ENCODE measurements at places on chromosomes 1 and 21.

GRCh38 chr1:53063744-53064515 lies 1.9 kb downstream of the PODN start:
- DNase-seq: no peak

DNA sequence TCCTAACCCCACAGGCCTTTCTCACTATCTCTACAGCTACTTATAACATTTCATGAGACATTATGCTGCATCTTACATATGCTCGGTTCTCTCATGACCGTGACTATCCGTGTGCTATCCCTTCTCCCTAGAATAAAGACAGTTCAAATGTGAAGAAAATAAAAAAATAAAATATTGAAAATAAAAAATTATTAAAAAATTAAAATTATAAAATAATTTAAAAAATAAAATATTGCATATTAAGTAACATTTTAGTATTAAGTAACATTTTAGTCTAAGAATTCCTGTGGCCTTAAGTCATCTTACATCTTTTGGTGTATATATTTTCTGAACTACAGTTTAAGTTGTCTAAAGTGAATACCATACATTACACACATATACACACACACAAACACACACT lies 415.5 kb downstream of the DPYD start:
- DNase-seq: no peak

GRCh38 chr1:224696891-224697765 lies 81.0 kb downstream of the CNIH3 start:
- DNase-seq: no peak

DNA sequence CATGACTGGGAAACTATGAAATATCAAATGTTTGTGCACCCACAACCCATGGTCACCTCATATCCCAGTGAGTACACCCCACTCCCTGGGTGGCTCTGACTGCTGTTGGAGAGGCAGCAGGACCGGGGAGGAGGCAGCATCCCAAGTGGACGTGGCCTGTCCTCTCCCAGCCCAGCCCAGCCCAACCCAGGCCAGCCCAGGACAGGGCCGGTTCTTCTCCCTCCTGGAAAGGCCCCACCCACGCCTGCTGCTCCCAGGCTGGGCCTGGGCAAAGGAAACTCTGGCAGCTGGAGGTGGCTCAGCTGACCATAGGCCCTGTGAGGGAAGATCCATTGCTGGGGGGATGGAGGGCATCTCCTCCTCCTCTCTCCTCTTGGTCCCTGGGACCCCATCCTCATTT lies 19.1 kb downstream of the MATN1 start:
- DNase-seq: no peak

- peak; percentile 76 for DNase-seq
Observed at GRCh38 chr21:45818904-45819285, 162.7 kb upstream of the COL6A1 start.
